ENCODE measurements at places on chromosomes 16 and 17.
A peak's percentile ranks its signal among the peaks of the same experiment; 100 is the strongest.

DNA sequence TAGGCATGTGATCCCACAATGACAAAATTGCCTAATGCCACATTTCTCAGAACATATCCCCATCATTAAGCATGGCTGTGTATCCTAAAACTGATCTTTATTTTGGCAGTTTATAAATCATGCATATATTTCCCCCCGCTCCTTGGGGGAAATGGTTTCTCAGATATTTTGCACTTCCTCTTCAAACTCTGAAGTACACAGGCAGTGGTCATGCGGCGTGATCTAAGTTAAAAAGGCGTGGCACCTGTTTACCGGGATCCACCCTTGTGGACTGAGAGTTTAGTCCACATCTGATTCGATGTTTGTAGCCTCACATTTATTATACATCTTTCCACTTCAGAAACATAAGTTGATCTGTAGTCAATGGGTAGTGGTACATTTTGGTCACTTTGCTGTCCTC lies 51.4 kb downstream of the USP10 start:
- DNase-seq: no peak

DNA sequence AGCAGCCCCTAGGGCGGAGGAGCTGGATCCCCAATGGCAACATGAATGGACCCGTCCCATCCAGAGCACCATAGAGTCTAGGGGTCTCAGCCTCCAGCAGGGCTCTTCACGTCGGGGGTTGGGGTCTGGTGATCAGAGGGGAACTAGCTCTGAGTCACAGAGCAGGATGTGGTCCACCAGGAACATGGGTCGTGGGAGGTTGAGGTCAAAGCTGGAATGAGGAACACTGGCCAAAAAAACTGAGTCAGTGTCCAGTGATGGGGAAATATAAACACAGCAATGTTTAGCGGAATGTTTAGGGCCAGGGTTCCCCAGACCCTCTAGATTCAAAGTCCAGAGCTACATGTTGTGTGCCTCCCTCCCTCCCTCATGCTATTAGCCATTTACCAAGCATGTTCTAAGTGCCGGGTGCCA lies 79.1 kb upstream of the C16orf82 start:
- DNase-seq: no peak

DNA sequence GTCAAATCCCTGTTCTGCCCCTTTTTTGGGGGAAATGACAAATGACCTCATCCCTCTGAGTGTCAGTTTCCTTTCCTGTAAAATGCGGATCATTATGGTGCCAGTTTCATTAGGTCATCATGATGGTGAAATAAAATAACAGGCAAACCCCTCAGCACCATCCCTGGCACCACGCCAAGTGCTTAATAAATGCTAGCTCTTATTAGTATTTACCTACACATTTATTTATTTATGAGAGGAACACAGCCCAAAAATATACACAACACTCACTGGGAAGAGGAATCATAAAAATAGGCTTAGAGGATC lies 28.6 kb upstream of the GPRC5B start:
- no peak for DNase-seq

DNA sequence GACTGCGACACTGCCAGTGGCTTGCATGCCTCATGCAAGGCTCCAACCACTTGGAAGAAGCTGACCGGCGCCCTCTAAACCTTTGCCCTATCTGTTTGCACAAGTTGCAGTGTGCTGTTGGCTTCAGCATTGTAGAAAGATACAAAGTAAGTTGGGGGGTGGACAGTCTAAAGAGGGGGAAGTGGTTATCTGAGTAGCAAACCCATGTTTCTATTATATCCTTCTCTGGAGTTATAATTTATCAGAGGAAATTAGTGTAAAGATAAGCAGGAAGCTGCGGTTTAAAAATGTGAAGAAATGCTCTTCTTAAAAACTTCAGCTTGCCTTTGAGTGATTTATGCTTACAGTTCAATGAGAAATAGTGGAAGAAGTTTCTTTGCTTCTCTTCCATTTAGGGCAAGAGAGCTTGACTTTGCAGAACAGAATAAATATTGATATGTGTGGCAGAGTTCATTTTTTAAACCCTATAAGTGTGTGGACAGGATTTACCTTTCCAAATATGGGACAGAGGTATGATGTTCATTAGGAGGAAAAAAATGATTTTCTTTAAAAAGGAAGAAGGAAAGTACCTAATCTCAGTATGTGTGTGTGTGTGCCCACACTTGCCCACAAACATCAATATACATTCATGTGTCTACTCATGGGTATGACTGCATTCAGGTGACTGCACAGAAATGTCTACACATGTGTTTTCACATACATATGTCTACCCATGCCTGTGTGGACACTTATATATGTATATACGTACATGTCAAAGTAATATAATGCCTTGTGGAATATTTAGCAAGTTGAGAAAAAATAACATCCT lies 8.1 kb downstream of the AMZ2 start:
- no peak for DNase-seq

- DNase-seq: no peak
Observed at GRCh38 chr17:81483085-81483861, 29.3 kb downstream of the ACTG1 start.

- no peak for DNase-seq
Observed at GRCh38 chr17:68011199-68011665, 15.0 kb upstream of the C17orf58 start.

DNA sequence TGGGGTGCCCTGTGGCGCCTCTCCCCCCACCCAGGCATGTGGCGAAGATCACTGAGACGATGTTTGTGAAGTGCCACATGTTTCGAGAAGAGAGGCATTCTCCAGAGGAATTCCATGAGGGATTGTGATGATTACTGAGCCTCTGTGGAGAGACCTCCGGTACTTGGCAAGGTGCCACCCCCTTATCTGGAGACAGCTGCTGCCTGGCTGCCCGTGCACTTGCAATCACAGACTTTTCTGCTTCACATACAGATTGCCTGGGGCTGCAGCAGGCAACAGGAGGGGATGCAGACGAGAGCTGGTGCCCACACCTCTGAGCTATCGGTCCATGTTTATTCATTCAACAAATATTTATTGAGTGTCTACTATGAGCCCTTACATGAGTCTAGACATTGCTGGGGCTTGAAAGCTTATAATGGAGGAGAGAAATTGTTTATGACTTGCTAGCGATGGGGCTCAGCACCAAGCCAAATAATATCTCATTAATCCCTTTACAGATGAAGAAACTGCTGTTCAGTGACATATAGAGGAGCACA lies 317.2 kb upstream of the ZFHX3 start:
- DNase-seq: no peak

- no peak for DNase-seq
Observed at GRCh38 chr16:73337373-73338296, 289.7 kb upstream of the ZFHX3 start.

- no peak for DNase-seq
Observed at GRCh38 chr16:11428623-11428953, 83.3 kb downstream of the RMI2 start.

GRCh38 chr16:88456356-88457292 lies 3.5 kb downstream of the ZFPM1 start:
- peak; percentile 64 for DNase-seq

DNA sequence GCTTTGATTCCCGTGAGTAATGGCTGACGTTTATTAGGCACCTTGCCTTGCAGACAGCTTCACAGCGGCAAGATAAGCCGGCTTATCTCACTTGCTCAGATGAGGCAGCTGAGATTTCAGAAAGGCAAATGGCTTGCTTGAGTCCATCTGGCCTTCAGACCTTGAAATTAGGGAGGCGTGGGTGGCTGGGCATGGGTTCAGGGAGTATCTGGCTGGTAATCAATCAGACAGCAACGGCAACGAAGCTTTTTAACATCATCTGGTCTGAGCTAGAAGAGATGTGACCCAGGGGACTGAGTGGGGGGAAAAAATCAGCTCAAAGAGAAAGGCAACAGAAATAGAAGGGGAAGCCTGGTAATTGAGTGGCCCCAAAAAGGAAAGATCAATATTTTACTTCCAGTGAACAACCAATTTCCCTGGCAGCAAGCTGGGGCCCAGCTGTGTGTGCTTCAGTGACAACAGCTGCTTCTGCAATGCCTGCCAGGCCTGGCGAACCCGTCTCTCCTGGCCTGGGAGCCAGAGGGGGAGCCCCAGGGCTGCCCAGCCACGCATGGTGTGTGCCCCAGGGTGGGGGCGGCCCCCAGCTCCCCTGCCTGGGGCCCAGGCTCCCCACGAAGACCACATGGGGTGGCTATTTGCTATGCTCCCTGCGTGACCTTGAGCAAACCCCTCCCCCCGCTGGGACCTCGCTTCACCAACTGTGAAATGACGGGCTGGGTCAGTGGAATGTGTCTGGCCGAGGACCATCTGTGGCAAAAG lies 34.0 kb downstream of the RAB11FIP4 start:
- DNase-seq: no peak

DNA sequence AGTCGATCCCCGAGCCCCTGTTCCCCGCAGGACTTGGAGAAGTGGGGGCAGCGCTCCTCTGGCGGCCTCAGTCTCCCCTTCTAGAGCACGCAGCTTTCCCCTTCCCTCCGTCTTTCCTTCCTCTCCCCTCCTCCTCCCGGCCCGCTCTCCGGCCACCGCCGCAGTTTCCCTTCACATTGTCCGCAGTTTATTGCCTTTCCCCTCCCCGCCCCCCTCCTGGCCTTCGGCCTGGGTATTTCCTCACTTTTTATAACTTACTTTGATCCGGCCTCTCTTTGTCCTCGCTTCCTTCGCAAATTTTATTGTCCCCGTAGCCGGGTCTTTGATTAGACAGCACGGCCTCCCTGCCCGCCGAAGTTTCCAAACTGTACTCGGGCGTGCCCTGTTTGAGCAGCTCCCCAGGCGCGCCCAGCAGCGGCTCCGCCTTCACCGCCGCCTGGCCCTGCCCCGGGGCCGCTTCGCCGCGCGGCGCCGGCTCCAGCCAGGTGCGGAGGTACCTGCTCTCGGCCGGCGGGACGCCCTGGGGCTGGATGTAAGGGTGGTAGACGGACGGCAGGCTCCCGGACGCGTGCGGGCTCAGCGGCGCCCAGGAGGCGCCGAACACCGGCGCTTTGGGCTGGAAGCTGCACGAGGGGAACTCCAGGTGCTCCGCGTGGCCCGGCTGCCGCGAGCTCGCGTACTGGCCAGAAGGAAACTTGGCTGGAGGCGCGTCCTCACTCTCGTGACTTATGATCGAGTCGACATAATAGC lies 488 bp downstream of the HOXB9 start:
- DNase-seq: peak; percentile 39

- DNase-seq: no peak
Observed at GRCh38 chr16:52418201-52418600, 128.7 kb downstream of the TOX3 start.

DNA sequence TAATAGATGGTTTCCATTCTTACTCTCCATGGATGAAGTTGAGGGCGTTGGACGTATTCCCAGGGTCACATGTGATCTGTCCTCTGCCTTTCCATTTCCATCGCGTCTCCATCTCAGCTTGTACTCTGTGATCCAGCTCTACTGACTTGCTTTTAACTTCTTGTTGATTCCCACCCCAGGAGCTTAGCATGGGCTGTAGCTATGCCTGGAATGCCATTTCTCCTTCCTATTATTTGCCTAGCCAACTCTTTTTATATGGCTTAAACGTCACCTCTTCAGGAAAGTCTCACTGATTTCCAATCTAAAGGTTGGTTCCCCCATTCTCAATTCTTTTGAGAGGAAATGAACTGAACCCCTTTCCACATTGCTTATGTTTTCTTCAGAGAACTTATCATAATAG lies 475.9 kb downstream of the XYLT1 start:
- no peak for DNase-seq

DNA sequence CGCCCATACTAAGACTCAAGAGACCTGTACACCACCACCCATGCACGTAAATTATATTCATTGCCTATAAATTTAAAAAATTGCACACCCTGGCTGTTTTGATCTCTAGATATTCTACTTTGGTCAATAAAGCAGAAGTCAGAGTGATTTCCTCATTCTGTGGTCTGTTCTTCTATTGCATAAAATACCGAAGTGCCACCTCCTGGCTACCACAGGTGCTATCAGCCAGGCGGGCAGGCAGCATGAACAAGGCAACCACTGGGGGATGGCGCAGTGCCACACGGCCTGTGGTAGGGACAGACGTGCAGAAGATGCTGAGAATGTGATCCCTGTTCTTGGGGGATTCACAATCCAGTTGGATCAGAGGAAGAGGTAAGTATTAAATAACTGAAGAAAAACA lies 122.3 kb downstream of the CDK5R1 start:
- DNase-seq: peak; percentile 43

DNA sequence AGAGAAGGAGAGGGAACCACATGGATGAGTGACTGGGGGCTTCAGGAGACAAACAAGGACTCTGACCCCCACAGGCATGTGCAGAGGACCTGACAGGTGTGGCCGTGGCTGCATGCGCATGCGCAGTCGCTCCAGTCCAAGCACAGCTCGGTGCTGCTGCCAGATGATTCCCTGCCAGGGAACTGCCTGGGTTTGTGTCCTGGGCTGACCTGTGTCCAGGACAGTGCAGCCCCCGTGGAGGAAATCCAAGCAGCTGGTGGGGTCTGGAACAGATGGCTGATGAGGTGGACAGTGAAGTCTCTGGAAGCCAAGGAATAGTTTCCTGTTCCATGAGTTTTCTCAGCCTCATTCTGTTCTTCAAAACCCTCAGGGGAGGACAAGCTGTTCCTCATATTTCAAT lies 27.3 kb downstream of the LASP1 start:
- DNase-seq: no peak

DNA sequence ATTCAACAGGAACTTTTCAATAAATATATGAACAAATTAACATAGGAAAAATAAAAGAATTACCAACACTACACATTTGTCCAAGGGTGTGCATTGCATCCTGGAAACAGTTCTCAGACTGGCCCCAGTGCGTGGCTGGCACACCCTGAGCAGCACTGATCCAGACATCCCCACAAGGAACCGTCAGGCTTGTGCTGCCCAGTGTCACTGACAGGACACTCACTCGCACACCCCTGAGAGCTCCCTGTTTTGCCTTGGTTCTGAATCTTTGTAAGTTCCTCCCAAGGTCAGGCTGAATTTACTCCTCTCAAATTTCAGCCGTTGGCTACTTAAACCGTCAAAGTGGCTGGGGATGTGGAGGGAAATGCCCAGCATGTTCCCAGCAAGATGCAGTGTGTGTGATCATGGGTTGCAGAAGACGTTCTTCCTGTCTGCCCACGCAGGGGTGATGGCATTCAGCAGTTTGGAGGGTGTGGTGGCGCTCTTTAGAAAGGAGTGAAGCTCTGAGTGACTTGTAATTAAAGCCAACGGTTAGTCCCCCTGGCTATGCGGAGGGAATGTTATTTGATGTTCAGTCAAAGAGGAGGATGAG lies 1.7 kb downstream of the MT2A start:
- no peak for DNase-seq

DNA sequence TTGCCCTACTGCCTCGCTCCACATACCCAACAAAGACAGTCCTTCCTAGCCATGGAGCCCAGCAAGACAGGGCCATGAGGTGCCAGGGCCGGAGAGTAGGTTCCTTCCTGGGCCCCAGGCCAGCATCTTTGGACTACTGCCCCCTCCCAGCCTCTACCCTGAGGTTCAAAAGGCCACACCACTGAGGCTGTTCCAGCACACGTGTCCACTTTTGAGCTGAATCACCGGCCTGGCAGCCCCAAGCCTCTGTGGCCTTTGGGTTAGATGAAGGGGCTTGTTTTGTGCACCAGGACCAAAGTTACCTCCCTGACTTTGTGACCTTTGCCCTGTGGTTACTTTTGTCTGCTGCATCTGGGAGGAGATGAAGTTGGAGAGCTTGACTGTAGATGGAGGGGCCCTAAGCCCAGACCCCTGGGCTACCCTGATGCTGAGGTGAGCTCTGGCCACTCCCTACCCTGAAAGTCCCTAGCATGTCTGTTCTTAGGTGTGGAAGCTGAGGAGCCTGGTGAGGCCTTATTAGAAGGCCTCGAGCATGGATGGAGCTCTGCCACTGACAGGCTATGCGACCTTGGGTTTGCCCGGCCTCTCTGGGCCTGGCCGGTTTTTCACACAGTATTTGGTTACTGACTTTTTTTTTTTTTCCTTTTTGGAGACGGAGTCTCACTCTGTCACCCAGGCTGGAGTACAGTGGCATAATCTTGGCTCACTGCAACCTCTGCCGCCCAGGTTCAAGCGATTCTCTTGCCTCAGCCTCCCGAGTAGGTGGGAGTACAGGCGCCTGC lies 12.0 kb downstream of the SEZ6 start:
- no peak for DNase-seq
